ENCODE measurements at places on chromosomes 6 and 20. TPM values are rescaled to one million over a fixed set of nuclear protein-coding genes. Genes with fewer than 3 reads are reported as not detected.

DNA sequence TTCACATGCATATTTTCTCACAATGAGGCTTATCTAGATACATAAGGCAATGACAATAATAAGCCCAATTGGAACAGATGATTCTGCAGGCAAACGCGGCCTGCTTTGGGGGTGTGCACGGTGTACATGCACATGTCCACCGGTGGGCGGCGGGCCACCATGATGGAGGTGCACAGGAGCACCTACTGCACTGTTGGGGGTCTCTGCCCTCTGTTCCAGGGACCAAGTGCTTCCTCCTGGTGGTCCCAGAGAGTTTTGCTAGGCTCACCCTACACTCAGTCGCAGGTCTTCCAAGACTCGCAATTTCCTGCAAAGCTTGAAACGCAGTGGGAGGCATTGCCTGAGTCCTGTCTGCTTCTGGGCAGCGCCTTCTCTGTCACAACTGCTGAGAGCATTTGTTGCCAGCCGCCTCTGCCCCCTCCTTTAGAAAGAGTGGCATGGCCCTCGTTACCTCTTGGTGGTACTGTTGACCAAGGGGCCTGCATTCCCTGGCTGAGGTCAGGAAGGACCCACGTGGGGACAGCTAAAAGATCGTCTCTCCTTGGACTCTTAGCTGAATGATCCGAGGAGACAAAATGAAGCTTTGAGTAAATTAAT, 135.3 kb downstream of the ERMARD start:
- H3K4me1 ChIP-seq, result no peaks in the 10 kb centered on the region
- H3K27me3 ChIP-seq, result peaks cover 4% of the 10 kb centered on the region

- peak overlapping the region; percentile 60 for H3K27ac ChIP-seq
- H3K4me1 ChIP-seq, result peaks cover 12% of the 10 kb centered on the region
- H3K27me3 ChIP-seq, result peaks cover 2% of the 10 kb centered on the region
- no peak for DNase-seq
- H3K36me3 ChIP-seq, result no peaks in the 10 kb centered on the region
- no peak overlapping the region for H3K4me3 ChIP-seq
Observed at GRCh38 chr20:51732096-51732791, 35.9 kb downstream of the ATP9A start.

DNA sequence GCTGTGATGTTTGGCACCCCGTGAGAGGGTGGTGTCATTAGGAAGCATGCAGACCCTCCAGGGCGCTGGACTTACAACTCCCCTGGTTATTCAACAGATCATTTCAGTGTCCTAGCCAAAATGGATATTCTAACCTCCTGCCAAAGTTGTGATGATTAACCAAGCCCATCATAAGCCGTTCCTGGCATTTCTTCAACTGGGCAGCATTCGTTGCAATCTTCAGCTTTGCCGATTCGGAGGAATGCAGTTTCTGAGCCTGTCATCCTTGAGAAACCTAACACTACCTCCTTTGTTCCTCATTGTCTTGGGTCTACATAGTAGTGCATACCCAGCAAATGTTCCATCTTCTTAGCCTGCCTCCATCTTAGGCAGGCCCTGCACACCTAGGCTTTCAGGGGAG, 79.2 kb upstream of the MAP3K4 start:
- H3K4me1 ChIP-seq, result no peaks in the 10 kb centered on the region
- H3K27me3 ChIP-seq, result no peaks in the 10 kb centered on the region
- H3K27ac ChIP-seq, result no peak overlapping the region

DNA sequence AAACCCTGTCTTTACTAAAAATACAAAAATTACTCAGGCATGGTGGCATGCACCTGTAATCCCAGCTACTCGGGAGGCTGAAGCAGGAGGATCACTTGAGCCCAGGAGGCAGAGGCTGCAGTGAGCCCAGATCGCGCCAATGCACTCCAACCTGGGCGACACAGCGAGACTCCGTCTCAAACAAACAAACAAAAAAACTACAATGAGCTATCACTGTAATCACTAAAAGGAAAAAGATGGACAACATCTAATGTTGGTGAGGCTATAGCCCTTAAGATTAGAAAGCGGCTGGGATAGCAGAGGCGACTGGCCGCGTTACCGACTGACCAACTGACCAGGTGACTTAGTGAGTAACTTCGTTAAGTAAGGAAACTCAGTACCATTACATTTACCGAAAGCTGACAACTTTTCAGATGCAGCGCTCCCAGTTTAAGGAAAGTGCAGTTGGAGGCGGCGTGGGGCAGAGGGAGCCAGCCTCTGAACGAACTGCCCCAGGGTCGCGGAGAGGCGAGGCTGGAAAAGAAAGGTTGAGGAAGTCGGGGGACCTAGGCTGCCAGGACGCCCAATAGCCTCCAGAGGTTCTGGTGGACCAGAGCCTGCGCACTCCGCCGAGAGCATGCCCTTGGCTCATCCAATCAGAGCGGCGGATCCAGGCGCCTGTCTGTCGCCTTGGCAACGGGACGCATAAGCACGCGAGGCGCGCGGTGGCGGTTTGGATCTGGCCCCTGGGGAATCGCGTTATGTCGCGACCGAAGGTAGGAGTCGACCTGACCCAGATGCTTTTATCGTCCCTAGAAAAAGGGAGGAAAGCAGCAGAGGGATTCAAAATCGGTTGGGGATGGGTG, 8.9 kb downstream of the TTLL9 start:
- H3K4me1 ChIP-seq, result no peaks in the 10 kb centered on the region
- H3K4me3 ChIP-seq, result peak overlapping the region; percentile 94
- peak; percentile 99 for DNase-seq
- H3K27me3 ChIP-seq, result peaks cover 8% of the 10 kb centered on the region

DNA sequence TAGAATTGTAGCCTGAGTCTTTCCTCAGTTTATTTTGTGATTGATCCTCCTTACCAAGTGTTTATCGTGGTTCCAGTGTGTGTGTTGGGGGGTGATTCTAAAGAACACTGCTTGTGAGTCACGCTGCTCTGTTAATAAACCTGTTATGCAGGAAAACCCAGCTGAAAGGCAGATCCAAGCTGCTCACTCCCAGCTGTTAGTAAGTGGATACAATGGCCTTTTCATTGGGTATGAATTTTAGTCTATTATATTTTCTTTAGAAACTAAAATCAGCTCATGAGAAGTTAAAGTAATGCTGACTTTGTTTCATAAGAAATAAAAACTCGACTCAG, 12.2 kb upstream of the DSTN start:
- H3K36me3 ChIP-seq, result no peaks in the 10 kb centered on the region
- DNase-seq, result no peak

DNA sequence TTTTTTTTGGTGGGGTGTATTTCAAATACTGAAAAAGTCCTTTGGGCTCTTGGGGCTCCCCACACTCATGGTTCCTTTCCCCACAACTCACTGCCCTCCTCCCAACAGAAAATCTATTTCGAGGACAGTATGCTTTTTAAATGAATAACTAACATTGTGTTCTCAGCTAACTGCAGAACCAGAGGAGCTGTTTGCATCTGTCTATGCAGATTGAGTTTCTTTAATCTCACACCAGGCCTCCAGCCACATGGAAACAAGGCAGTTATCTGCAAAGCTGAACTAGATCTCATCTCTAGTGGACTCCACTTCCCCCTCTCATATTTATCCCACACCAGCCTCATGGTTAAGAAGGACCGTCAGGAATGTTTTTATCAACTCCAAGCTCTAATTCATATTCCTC, 955.1 kb downstream of the KIF16B start:
- no peaks in the 10 kb centered on the region for H3K36me3 ChIP-seq
- peaks cover 2% of the 10 kb centered on the region for H3K27me3 ChIP-seq
- DNase-seq, result no peak
- peaks cover 9% of the 10 kb centered on the region for H3K4me1 ChIP-seq
- H3K27ac ChIP-seq, result no peak overlapping the region
- no peak overlapping the region for H3K4me3 ChIP-seq

GRCh38 chr6:87040729-87041128, 54.2 kb downstream of the CGA start:
- H3K27ac ChIP-seq, result no peak overlapping the region
- no peaks in the 10 kb centered on the region for H3K4me1 ChIP-seq
- H3K36me3 ChIP-seq, result peaks cover 5% of the 10 kb centered on the region
- H3K4me3 ChIP-seq, result no peak overlapping the region
- no peaks in the 10 kb centered on the region for H3K27me3 ChIP-seq

DNA sequence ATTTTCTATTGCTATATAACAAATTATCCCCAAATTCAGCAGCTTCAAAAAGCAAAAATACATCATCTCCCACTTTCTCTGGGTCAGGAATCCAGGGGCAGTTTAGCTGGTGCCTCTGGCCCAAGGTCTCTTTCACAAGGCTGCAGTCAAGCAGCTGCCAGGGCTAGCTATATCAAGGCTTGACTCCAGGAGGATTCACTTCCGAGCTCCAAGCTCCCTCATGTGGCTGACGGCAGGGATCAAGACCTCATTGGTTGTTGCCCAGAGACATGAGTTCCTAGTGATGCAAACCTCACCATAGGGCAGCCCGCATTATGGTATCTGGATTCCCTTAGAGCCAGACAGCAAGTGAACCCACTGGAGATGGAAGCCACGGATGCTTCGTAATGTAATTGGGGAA, 1.3 kb upstream of the VNN1 start:
- DNase-seq, result peak; percentile 48
- H3K36me3 ChIP-seq, result no peaks in the 10 kb centered on the region
- no peak overlapping the region for H3K4me3 ChIP-seq
- no peaks in the 10 kb centered on the region for H3K27me3 ChIP-seq

GRCh38 chr6:122220254-122220653, 179.2 kb upstream of the HSF2 start:
- no peaks in the 10 kb centered on the region for H3K36me3 ChIP-seq
- no peak overlapping the region for H3K4me3 ChIP-seq
- H3K27ac ChIP-seq, result no peak overlapping the region
- no peaks in the 10 kb centered on the region for H3K4me1 ChIP-seq
- H3K27me3 ChIP-seq, result no peaks in the 10 kb centered on the region

- H3K27me3 ChIP-seq, result peaks cover 8% of the 10 kb centered on the region
- H3K36me3 ChIP-seq, result no peaks in the 10 kb centered on the region
- H3K27ac ChIP-seq, result no peak overlapping the region
- H3K4me3 ChIP-seq, result no peak overlapping the region
- DNase-seq, result no peak
Observed at GRCh38 chr20:1937316-1937976, 42.2 kb downstream of the SIRPA start.

C20orf202 gene
- total RNA-seq, result not detected

CD93 gene
- not detected for total RNA-seq

Data from glutamatergic neuron (in vitro differentiated cells).